H9 (cell line): ENCODE measurements at places on chromosomes 12 and 14.

DNA sequence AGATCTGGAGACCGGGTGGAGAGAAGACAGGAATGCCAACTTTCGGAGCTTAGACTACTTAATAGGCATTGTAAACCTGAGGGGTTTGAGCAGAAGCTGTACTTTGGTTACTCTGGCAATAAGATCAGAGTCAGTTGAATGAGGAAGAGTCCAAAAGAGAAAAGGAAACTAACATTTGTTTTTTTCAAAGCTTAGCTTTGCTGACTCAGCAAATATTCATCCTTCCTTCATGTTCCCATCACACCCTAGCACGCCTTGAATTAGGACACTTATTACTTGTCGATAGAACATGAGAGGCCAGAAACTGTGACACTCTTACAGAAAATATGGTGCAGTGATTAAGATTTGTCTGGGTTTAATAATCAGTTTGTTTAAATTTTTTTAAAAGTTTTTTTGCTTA lies 266.9 kb upstream of the ATP2B1 start:
- no peak for DNase-seq

GRCh38 chr12:45314770-45315169 lies 98.9 kb downstream of the ANO6 start:
- no peak for DNase-seq

DNA sequence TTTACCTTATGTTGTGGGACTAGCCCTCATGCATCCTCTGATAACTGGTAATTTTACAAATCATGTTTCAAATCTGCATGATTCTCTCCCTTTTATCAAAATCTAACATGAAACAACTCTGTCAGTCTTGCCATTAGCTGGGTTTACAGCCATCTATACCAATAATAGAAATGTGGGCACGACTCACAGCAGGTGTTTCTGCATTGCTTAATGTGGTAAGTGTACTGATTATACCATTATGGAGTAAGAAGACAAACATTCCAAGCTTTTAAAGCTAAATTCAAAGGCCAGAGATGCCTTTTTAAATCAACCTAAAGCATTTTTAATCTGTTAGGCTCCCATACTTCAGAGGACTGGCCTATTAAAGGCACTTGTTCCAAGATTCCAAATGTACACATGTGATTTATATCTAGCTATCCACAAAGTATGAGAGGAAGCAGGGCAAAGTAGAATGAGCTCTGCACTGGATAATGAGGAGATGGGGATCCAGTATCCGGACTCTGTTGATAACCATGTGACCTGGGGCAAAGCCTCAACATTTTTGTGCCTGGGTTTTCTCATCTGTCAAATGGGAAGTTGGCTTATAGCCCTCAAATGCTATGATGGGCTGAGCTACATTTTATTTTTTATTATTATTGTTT lies 52.3 kb upstream of the FUT8 start:
- no peak for DNase-seq

DNA sequence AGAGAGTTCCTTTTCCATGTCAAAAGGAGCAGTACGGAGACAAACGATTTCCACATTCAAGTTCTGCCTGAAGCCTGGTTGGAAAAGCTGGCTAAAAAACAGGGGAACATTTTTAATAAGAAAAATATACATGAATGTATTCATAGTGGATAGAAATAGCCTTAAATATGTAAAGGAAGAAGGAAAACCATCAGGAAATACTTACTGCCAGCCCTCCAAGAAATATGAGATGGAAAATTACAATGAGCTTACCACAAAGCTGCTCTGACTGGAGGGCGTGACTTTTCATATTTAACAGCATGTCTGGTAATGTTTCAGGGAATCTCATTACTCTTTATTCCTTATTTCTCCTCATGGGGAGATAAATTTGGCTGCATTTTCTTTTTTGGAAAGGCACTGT lies 75.9 kb upstream of the ZDHHC17 start:
- no peak for DNase-seq

- no peak for DNase-seq
Measured at GRCh38 chr12:108605000-108605689, 7.3 kb upstream of the TMEM119 start.

DNA sequence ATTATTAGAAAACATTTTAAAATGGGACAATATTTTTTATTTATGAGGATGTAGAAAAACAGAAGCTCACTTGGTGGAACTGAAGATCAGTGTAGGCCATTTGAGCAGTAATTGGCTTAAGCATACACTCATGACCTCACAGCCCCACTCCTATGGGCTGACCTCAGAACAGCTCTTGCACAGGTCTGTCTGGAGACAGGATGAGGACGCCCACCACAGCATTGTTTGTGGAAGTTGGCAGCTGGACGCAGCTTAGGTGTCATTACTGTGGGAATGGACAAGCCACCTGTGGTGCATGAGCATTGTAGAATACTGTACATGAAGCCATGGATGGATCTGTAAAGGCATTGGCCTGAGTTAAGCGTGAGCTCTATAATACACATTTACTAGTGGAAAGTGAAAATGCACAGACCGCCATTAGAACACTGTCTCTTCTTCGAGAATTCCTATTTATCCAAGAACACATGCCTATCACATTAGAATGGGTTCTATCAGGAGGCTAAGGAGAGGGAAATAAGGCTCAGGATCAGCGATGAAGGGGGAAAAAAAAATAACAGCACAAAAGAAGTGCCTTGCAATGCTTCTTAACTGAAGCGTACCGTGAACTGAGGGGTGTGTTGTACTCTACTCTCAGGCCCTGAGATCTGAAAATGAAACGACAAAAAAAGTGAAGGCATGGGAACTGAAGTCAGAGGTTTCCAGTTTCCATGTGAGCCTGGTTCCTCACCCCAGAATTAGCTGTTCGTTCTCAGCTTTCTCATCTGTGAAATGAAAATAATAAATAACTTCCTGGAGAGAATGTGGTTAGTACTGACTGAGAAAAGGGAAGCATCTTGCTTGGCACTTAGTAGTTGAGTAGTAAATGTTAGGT lies 33.6 kb downstream of the KCNA1 start:
- DNase-seq = no peak

DNA sequence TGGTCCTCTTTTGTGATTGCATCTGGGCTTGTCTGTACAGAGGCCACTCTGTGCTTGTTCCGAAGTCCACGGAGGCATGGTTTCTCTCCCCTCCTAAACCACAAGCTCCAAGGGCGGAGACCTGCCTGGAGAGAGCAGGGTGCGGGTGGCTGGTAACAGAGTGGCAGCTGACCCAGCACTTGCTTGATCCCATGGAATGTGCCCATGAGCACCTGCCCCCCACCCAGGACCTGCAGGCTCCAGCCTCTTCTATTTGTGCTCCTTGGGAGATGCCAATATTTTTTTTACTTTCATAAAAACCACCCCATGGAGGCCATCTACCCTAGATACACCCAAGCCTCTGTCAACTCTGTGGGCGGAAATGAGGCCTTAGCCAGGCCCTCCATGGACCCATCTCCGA lies 104.7 kb downstream of the PRMT8 start:
- DNase-seq = no peak

DNA sequence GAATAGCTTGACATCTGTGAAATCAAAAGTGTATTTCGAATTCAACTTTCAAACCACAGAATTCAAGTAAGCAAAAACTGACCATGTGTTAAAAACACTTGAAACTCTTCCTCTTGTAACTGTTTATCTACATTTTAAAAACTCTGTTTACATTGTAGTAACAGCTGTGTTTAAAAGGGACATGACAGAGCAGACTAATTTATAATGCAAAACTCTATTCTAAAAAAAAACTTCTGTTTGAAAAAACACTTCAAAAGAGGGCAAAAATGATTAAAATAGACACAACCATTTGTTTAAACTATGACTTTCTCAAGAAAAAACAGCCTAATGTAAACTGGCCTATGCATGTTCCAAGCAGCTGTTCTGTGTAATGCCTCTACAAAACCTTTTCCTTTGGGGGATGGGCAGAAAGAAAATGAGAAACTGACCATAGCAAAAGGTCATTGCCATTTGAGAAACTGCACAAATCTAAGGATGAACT lies 149.1 kb upstream of the HMGA2 start:
- DNase-seq = no peak

GRCh38 chr12:39619316-39619659 lies 315 bp downstream of the ABCD2 start:
- no peak for DNase-seq

DNA sequence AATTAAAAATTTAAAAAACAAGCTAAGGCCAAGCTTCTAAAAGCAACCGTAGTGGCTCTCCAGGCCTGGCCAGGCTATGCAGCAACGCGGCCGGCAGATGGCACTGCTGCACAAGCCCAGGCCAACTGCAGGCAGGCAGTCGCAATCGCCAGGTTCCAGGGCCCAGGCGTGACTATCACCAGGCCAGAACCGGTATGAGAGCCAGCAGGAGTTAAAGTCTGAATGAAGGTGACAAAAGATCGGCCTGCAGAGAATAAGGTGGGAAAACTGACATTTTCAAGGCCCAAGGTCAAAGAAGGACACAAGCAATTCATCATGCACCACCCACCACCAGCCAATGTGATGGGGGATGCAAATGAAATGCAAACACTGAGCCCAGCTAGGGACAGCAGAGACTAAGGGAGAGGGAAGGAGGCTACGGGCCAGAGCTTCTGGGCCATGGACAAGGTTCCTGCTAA lies 43.6 kb upstream of the ANO2 start:
- peak; percentile 94 for DNase-seq

GRCh38 chr14:89270439-89271227 lies 146.4 kb downstream of the FOXN3 start:
- DNase-seq = no peak

DNA sequence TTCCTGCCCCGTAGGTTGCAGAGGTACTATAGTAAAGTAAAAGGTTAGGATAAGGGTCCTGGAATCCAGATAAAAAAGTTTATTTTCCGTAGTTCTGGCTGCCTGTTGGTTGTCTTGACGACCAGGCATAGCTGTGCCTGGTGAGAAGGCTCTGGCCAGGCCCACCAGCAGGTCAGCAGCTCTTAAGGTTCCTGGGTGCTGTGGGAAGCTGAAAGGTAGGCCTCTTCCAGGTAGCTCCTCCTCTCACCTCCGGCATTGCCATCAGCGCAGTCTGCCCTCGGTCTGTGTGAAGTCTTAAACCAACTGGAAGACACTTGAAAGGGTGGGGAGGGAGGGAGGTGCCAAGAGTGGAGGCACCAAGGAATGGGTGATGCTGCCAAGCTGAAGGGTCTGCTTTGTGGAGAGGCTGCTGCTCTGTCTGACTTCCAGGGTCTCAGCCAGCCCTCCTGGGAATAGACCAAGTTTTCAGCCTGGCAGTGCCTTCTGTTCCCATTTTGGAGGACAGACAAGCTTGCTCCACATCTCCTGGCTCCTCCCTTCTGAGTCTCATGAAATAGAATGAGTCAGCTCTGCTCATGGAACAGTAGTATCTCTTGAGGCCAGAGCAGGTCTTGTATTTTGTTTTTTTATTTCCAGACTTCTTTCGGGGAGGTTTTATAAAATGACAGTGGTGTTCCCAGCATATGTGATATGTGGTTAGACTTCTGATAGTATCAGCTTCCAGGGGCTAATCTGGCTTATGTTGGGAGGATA lies 5.2 kb upstream of the ACADS start:
- DNase-seq = no peak

DNA sequence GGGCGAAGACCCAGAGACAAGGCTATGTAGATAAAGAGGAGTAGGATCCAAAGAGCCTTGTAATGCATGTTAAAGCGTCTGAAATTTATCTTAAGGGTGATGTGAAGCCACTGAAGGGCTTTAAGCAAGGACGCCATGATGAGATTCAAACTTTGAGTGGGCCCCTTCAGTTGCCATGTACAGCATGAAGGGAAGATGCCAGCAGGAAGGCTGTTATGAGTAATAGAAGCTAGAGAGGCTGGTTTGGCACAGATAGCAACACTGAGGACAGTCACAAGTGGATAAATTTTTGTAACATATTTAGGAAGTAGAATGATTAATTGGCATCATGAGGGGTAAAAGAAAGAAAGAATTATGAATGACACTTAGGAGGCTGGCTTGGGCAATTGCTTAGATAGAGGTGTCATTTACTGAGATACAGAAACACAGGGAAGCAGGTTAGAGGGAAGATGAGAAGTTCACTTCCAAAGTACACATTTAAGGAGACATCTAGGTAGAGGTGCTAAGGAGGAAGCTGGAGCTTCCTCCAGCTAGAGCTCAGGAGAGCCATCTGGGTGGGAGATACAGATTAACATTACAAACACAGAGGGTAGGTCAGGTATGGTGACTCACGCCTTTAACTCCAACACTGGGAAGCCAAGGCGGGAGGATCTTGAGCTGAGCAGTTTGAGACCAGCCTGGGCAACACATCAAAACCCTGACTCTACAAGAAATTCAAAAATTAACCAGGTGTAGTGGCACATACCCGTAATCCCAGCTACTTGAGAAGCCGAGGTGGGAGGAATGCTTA lies 13.7 kb downstream of the ATG2B start:
- peak; percentile 64 for DNase-seq

DNA sequence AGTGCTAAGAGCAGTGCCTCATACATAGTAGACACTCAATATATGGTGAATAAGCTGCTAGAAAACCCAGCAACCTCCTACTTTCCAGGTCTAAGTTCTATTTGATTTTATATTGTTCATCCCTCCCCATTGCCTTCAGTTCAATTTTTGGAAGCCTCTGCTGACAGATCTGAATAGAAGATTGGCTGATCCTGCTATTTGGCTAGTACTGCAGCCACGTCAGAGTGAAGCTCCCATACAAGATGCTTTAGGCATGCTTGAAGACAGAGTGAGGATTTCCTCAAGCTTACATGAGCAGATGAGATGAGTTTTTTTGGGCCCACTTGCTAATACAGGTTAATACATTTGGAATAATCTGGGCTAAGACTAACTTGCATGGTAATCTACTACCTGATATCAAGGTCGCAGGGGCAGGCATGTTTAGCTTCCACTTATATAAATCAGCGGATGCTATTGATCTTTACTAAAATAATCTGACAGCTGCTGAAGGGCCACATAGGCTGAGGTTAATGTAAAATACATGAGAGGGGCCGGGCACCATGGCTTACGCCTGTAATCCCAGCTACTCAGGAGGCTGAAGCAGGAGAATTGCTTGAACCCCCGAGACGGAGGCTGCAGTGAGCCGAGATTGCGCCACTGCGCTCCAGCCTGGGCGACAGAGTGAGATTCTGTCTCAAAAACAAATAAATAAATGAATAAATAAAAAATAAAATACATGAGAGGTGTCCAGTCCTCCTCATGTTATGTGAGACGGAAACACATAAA lies 15.9 kb upstream of the AEBP2 start:
- DNase-seq = peak; percentile 15

DNA sequence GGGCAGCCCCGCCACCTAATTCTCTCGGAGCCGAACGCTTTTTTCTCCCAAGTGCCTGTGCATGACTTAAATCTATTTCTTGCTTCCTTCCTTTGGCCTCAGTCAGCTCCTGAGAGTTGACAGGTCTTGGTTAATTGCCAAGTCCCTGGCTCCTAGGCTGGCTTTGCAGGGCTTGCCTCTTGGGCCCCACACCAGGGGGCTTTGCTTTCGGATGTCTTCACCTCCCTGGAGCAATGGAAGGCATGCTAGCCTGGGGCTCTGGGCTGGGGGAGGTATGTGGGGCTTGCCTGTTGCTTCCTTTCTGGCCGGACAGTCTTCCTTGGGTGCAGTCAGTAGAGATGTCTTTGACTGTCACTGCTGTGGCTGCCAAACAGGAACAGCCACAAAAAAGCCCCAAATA lies 2.2 kb upstream of the KRT80 start:
- DNase-seq = no peak

DNA sequence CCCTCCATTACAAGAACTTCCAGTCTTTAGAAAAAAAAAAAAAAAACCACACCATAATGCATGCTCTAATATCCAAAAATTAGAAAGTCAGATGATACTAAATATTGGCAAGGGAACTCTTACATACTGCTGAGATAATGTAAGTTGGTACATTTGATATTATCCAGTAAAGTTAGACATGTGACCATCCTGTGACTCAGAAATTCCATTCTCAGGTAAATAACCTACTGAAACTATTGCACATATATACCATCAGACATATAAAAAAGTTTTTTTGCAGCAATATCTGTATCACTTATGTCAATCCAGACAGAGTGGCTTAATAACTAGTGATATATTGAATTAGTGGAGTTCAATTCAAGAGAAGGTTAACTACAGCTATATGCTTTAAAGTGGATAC lies 63.5 kb downstream of the KITLG start:
- no peak for DNase-seq
